ENCODE measurements at places on chromosomes 3 and 15. TPM values are rescaled to one million over a fixed set of nuclear protein-coding genes. Genes with fewer than 3 reads are reported as not detected.

DNA sequence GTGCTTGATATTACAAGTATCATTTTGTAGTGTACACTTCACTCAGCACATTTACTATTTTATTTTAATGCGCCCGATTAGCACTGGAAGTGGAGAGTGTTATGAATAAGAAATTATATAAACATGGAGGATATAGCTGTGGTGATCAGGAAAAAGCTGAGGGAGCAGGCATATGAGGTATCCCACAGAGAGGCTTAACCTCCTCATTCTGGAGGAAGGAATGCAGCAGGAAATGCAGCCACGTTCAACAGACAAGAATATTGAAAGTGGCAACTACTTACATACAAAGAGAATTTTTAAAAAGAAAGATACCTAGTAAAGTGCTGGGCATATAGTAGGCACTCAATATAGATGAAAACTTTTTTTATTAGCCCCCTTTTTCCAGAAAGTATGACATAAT lies 166.0 kb upstream of the SATB1 start:
- no peak overlapping the region for H3K27ac ChIP-seq
- no peaks in the 10 kb centered on the region for H3K27me3 ChIP-seq
- no peak for DNase-seq
- no peaks in the 10 kb centered on the region for H3K4me1 ChIP-seq

Gene GPR149
- not detected for total RNA-seq

- no peak overlapping the region for H3K4me3 ChIP-seq
- H3K27me3 ChIP-seq = no peaks in the 10 kb centered on the region
- H3K27ac ChIP-seq = no peak overlapping the region
- peaks cover 9% of the 10 kb centered on the region for H3K4me1 ChIP-seq
- DNase-seq = no peak
- H3K36me3 ChIP-seq = no peaks in the 10 kb centered on the region
These were observed 8.7 kb downstream of the CD86 start for GRCh38 chr3:122063908-122064307.

DNA sequence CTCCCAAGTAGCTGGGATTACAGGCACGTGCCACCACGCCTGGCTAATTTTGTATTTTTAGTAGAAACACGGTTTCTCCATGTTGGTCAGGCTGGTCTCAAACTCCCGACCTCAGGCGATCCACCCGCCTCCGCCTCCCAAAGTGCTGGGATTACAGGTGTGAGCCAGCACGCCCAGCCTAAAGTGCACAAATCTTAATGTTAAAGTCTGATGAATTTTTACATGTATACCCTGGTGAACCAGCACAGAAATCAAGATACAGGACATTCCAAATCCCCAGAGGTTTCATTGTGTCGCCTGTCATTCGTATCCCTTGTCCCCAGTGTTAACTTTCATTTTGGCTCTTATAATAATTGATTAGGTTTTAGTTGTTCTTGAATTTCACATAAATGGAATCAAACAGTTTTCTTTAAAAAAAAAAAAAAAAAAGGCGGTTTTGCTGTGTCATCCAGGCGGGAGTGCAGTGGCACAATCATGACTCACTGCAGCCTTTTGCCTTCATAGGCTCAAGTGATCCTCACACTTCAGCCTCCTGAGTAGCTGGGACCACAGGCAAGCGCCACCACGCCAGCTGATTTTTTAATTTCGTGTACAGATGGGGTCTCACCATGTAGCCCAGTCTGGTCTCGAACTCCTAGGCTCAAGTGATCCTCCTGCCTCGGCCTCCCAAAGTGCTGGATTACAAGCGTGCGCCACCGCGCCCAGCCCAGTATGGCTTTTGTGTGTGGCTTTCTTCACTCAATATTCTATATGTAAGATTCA lies 1.5 kb upstream of the TM4SF19 start:
- no peak overlapping the region for H3K27ac ChIP-seq
- no peaks in the 10 kb centered on the region for H3K27me3 ChIP-seq
- no peak overlapping the region for H3K4me3 ChIP-seq
- no peaks in the 10 kb centered on the region for H3K36me3 ChIP-seq
- H3K4me1 ChIP-seq = no peaks in the 10 kb centered on the region

DNA sequence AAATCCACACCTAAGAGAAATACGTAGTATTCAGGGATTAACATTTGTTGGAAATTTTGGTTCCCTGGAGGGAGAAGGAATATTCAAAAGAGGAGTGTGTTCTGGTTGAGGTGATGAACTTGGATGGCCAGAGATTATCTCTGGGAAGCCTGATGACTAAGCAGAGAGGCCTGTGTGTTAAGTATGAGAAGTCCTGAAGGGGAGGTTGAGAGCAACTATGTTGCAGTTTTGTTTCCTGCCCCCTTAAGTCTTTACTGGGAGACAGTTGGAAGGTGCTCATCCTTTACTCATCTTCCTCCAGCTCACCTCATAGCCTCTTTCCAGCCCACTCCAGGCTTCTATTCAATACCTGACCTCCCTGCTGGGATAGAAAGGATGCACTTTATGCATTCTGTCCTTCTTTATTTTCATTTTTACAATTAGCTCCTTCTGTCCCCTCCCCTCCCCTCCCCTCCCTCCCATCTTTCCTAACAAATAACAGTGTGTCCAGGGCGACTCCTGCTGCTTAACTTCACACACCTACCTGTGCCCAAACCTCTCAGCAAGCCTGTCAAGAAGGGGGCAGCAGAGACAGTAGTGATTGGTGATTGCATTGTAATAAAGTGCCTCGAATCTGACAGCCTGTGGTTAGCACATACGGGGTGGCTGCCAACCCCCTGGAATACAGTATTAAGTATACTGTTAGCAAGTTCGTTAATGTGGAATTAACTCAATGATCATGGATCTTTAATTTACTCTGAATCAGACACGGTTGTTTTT lies 11.9 kb downstream of the RAP2B start:
- no peak for DNase-seq
- no peaks in the 10 kb centered on the region for H3K4me1 ChIP-seq

DNA sequence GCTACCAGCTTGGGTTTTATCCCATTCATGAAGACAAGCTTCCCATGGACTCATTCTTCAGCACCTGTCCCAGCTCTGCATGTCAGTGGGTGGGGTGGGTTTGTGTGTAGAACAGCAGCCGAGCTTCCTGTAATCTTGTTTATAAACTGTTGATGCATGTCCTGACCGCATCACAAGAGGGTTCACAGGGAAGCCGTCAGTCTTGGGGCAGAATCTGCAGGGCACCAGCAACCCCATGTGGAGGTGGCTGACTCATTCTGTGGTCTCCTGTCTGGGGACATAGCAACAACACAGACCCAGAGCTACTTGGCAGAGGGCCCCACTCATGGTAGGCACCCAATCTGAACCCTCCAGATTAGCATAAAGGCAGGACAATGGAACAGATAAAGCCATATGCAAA lies 35.6 kb downstream of the DAPK2 start:
- no peak overlapping the region for H3K4me3 ChIP-seq
- no peaks in the 10 kb centered on the region for H3K36me3 ChIP-seq
- peak; percentile 55 for DNase-seq
- H3K27ac ChIP-seq = no peak overlapping the region
- no peaks in the 10 kb centered on the region for H3K27me3 ChIP-seq

DNA sequence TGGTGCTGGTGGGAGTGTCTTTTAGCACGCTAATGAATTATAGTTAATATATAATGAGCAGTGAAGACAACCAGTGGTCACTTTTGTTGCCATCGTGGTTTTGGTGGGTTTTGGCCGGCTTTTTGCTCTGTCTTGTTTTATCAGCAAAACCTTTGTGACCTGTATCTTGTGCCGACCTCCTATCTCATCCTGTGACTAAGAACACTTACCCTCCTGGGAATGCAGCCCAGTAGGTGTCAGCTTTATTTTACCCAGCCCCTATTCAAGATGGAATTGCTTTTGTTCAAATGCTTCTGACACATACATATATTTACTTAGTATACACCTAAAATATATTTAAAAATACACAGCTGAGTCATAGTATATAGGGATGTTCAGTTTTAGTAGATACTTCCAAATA lies 770.3 kb downstream of the PDCD6IP start:
- no peaks in the 10 kb centered on the region for H3K27me3 ChIP-seq
- H3K4me1 ChIP-seq = no peaks in the 10 kb centered on the region
- H3K4me3 ChIP-seq = no peak overlapping the region

DNA sequence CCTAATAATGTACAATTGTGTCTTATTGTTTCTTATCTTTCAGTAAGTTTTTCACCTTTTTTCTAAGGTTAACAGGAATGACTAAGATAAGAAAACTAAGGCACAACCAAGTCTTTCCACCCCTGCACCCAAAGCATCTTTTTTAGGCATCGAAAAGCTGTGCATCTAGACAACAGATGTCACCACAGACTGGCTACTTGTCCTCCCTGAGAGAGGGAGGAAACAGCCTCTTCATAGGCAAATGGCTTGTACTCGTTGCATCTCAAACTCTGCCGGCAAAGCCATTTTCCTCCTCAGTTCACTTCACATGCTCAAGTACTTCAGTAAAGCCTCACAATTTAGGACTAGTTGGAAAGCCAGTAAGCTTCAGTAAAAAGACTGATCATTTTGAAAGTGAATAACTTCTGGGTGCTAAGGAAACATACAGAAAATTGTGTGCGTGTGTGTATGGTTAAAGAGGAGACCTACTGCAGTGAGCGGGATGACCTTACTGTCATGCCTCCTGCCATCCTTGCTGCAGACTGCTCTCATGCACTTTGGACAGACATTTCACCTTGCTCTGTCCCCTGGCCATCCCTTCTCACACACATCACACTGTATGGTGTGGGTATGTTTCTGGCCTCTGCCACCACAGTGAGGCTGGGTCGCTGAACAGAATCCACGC lies 36.5 kb upstream of the HACD2 start:
- no peaks in the 10 kb centered on the region for H3K36me3 ChIP-seq
- peaks cover 14% of the 10 kb centered on the region for H3K4me1 ChIP-seq
- no peak overlapping the region for H3K4me3 ChIP-seq
- peak overlapping the region; percentile 54 for H3K27ac ChIP-seq
- DNase-seq = no peak

All from adrenal gland (tissue), 19 donors.